ENCODE measurements at places on chromosomes 2 and 18.
A peak's percentile ranks its signal among the peaks of the same experiment; 100 is the strongest.

DNA sequence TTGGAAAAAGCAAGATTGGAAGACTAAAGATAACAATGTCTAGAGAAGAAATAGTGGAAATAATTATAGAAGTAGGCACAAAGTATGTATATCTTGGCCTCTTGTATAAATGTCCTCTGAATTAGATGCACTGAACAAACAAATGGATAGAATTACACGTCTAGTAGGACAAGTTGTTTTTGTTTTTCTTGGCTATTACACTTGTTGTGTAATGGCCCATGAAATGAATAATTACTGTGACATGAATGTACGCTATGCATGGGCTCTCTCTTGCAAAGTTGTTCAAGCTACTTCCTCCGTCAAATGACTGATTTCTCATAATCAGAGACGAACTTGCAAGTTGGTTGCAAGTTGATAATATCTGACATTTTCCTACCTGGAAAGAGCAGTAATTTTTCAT, 126.2 kb downstream of the PDE1A start:
- DNase-seq = no peak

DNA sequence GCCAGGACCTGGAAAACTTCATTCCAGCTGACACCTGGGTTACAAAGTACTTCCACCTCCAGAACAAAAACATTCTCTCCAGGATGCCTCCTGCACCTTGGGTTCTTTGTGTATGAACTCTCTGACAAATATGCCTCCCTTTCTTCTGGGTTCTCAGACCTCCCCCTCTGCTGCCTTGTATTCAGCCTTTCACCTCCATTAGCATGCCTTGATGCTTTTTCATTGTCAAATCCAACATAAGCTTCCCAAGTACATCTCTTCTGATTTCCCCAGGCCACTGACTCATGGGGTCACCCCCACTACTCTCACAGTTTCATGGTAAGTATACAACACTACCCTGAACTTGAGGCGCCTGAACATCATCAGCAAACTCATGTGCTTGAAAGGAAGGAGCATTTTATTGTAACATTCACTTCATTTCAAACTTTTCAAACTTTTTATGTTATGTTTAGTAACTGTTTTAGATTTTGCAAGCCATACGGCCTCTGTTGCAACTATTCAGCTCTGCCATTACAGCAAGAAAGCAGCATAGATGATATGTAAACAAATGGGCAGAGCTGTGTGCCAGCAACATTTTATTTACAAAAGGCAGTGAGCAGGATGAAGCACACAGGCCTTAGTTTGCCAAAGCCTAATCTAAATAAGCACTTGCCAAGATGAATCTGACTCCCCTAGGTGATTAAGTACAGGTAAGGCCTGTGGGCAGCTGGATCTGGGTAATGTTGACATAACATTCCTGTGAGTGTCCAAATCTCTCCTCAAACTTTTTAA, 32.5 kb upstream of the MRPS9 start:
- DNase-seq = peak; percentile 2

DNA sequence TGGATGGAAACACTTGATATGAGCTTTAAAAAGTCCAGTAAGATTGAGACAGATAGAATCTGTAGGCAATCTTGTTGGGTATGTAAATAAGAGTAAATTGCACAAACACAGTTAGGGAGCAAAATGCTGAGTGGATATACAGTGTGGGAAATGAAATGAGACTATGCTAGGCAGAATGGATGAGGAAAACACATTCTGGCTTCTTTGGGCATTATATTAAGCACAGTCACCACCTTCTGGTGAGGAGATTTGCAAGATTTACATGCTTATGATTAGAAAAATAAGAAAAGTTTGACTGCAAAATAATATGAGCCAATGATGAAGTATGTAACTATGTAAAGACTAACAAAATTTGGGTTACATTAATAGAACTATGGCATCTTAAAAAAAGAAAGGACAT, 2165.0 kb upstream of the CELF4 start:
- DNase-seq = no peak

DNA sequence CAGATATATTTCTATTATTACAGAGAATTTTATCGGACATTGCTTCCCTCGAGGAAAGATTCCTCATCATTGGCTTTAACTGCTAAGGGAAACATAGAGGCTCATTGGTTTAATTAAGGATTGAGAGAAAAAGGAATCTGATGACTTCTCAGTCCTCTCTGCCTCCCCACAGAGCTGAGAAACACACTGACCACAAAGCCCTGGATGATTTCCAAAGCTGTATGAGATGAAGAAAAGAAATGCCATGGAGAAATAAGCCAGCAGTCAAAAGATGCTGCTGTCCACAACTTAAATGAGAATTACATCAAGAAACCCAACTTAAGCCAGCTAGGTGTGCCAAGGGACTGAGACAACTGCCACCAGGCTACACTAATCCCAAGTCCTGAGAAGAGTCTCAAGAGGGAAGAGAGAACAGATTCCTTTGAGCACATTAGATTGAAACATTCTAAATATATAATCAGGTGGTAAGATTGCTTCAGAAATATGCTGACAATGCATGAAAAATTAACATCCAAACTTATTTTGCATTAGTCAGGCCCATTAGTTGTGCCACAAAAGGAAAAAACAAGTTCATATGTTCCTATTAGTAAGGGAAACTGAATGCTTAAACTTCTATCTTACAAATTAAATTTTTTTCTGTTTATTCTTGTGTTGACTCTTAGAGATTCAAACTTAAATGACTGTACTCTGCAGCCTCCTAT, 308.1 kb upstream of the CYRIA start:
- DNase-seq = no peak

GRCh38 chr18:57957210-57957609, 86.8 kb upstream of the NEDD4L start:
- DNase-seq = no peak

All from AG04450 (cell line).